ENCODE measurements at places on chromosomes 4 and X.

DNA sequence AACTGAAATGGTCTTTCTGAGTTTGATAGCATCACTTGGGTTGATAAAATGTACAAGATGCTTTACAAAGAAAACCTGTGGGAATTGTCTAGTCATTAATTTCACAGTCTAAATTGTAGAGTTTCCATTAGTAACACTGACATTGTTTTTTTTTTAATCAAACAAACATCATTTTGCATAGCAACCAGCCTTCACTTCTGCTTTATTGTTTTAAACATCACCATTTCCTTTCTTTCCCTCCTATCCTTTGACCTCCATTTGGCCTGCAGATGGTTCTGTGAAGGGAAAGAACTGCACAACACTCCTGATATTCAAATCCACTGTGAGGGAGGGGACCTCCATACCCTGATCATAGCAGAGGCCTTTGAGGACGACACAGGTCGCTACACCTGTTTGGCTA, 171.1 kb downstream of the PALLD start:
- no peak for DNase-seq

GRCh38 chr4:28973587-28974350, 1746.4 kb upstream of the PCDH7 start:
- DNase-seq, result no peak

- DNase-seq, result no peak
These were observed 509.1 kb upstream of the NR3C2 start for GRCh38 chr4:148951346-148951745.

DNA sequence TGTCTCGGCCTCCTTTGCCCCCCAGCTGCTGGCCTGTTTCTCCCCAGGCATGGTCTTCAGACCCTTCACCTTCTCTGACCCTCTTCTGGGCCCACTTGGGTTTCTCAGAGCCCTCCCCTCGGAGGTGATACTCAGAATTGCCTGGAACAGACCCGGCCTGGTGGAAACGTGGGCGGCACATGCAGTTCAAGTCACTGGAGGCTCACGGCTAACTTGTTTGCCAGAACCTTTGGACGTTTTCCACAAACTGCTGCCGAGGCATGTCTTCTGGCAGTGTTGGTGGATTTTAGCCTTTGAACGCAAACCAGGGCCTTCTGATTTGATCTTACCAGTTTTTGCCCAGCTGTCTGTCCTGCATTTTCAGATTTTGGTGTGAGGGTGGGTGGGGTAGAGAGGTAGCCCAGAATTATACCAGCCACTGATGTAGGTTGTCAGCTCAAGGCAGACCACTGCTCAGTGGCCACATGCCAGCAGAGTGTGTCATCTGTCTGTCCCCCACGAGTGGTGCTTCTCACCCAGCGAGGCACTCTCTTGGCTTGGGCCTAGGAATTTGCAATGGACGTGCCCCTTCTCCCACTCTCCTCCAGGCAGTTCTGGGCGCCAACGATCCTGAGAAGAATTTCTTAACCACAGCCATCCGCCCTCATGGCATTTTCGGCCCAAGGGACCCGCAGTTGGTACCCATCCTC, 32.5 kb upstream of the ZNF185 start:
- no peak for DNase-seq

GRCh38 chrX:39984191-39984956, 113.4 kb downstream of the BCOR start:
- no peak for DNase-seq

DNA sequence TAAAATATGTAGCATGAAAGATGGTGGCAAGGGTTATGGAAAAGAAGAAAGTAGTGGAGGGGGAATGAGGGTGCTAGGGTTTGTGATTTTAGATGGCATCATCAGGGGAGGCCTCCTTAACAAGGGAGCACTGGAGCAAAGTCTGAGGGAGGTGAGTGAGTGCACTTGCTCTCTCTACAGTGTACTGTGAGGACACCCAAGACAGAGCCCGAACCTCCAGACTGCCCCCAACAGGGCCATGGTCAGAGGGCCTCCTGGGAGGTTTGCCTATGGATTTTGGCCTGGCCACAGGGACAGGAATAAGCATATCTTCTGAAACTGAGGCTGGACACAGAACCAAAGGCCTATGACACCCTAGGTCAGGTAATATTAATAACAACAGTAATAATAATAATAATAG, 21.4 kb upstream of the PJA1 start:
- DNase-seq, result no peak

DNA sequence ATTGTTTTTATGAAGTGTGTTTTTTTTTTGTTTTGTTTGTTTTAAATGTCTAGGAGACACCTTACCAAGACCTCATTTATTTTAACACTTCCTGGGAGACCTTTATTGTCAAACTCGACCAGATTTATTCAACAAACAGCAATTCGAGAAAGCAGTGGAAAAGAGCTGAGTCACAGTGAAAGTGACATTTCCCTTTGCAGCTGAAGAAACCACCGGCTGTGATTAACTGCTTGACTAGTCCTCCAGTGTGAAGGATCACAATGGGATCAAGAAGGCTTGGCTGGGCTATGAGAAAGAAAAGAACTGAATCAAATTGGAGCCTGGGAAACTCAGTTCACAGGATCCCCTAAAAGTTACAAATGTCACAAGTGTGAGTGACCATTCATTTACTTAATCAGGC, 11.9 kb upstream of the ADH7 start:
- DNase-seq, result no peak

DNA sequence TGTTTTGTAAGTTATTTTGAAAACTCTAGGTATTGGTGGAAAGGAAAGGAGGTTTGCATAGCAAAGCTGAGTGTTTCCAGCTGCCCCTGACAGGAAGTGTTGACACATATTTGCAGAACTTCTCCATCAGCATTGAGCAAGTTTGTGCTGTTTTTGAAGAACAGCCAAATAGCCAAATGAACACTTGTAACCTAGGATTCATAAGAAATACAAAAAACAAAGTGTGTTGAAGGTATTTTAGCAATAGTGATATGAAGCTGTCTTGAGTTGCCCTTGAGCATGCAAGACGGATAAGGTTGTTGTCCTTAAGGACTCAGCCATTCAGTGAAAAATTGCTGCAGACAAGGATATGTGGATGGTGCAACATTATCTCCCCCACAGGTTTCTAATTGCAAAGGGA, 68.3 kb upstream of the PGM2 start:
- no peak for DNase-seq

DNA sequence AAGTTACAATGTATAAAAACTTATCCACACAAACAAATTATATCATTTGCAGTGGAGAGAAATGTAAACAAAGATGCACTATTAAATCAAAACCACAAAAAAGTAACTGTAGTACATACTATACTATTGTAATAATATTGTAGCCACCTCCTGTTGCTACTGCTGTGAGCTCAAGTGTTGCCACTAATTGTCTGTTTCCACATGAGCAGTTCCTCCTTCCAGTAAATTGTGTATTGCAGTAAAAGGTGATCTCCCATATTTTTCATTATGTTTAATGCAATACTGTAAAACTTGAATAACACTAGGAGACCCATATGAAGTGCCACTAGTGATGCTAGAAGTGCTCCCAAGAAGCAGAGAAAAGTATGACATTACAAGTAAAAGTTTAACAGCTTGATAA, 11.7 kb downstream of the LIN54 start:
- DNase-seq, result no peak

DNA sequence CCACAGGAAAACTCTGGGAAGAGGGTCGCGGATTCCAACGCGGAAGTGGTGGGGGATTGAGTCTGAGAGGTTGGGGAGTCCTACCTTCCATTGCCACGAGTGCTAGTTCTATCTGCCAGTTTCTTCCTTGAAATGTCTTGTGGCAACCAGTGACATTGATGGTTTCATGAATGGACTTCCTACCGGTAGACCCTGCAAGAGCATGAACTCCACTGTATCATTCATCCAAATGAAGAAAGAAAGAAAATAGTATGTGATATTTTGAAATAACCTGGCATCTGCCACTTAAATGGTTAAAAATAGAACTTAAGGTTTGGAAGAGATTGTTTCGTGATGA, 1.1 kb upstream of the SLC10A7 start:
- DNase-seq, result no peak

DNA sequence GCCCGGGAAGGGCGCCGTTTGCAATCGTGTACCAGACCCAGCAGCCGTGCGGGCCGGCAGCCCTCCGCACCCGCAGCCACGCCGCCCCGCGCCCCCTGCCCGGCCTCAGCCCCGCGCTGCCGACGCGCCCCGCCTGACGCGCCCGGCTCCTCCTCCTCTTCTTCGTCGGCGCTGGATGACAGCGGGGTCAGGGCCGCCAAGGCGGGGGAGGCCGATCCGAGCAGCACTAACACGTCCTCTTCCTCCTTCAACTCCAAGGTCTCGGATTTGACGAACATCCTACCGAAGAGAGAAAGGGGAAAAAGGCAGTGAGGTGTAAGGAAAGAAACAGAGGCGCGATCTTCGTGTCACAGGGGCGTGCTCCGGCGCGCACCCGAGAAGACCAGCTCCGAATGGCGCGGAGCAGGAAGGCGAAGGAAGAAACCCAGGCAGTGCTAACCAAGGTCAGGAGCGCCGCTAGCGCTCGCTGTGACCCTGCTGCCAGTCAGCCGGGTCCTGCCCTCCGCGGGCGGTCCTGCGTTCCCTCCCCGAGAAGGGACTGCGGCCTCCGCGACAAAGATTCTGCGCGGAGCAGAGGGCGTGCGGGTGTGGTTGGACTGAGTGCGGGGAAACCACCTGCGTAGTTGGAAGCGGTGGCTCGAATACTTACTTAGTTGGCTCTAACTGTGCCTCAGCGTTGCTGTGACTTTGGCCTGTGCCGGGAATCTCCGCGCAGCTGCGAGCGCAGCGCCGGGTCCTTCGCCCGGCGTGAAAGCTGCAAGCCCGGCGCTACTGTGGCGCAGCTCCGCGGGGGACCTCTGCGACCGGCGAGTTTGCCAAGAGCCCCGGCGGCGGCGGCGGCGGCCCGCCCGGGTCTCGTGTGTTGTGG, 548 bp downstream of the NEUROG2 start:
- DNase-seq, result no peak

DNA sequence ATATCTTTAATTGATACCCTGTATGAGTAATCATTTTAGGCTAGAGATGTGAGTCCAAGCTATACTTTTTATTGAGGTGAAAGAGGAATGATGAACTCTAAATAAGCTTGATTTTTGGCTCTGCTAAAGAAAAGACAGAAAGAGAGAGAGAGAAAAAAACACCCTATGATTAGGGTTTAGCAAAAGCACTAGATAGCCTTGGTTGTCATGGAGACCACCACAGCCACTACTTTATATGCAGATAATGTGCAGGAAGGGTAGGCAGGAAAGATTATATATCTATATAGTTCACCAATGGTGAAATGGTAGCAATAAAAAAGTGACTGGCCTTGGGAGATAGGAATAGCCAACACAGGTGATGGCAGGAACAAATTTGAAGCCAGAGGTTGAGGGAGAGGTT, 69.9 kb upstream of the CAMK2D start:
- DNase-seq, result no peak

DNA sequence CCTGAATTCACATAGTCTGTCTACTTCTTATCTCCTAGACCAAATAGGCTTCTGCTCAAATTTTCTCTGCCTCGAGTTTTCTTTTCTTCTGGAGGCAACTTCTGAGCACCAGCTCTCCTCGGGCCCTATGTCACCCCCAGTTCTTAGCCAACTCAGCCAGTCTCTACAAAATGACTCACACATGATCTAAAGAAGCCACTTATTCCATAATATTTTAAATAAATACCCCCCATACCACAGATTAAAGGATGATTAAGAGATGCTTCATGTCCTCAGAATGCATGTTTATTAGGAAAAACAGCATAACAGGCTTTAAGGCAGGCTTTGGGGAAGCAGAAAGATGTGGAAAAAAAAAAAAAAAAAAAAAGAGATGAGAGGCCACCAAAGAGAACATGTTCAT, 36.6 kb upstream of the DDX53 start:
- no peak for DNase-seq

DNA sequence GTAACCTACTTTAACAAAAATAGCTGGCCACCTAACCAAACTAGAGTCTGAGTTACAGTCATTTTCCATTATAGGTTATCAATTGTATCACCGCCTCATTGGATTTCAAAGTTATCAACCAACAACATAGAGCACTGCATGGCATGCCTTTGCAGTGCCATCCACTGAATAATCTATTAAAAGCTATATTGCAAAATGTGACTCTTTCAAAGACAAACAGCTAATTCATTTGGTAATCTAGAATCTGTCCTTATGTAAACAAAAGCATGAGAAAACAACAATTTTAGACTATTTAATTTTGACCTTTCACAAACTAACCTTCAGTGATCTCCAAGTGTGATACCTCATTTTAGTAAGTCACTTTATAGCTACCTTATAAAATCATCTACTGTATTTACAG, 144.2 kb upstream of the SH3RF1 start:
- no peak for DNase-seq

DNA sequence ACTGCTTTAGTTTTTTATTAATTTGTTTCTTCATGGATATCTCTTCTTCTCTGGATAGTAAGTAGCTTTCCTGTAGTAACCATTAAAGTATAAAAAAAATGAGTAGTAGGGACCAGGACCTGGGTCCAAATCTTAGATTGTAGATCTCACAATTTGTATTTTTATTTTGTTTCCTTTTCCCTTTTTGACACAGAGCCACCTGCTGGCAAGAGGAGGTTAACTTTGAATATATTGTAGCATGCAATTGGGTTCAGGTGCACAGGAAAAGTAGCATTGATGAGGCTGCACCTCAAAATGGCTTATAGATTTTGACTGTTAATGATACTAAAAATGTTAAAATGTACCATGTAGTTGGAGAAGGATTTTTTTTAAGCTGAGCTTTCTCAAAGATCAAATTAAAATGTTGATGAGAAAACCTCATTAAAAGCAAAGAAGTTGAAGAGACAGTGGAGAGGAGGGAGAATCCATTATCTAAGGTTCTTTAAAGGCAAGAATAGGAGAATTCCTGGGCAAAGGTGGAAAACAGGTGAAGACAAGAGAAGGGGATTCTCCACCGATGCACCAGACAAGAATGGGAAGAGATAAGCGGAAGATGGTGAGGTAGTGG, 48.3 kb upstream of the HPGDS start:
- DNase-seq, result no peak

DNA sequence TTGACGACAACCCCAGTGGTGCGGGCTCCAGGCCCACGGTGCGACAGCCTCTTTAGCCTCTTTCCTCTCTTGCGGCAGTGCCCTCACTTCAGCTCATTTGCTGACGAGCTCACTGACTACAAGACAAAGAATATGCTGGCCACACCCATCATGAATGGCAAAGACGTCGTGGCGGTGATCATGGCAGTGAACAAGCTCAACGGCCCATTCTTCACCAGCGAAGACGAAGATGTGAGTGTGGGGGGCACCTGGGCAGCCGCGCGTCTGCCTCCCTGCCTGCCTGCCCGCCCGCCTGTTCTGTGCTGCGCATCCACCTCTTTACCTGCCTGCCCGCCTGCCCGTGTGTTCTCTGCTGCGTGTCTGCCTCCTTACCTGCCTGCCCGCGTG, 9.2 kb downstream of the PDE6B start:
- DNase-seq, result no peak

- DNase-seq, result peak; percentile 54
These were observed 273.9 kb downstream of the TLL1 start for GRCh38 chr4:166146806-166147540.

GRCh38 chr4:117900832-117901231, 133.5 kb upstream of the NDST3 start:
- no peak for DNase-seq

DNA sequence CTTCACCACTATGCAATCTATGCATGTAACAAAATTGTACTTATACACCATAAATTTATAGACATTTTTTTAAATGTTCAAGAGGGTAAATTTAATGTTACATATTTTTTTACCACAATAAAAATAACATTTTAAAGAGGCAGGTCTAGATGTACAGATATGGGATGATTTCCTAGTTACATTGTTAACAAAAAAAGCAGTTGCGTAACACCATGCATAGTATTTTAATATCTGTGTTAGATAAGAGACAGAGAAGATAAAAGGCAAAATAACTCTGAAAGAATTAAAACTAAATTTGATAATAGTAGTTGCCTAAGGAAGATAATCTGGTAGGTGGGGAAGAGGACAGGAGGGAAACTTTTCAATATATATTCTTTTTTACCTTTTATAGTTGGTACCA, 9.1 kb upstream of the ATRX start:
- DNase-seq, result no peak

Data from cerebellar nuclear complex (tissue), 1 donor.